ENCODE measurements at places on chromosomes 13 and 19.

GRCh38 chr19:10120538-10121189, 965 bp upstream of the EIF3G start:
- no peak for DNase-seq

DNA sequence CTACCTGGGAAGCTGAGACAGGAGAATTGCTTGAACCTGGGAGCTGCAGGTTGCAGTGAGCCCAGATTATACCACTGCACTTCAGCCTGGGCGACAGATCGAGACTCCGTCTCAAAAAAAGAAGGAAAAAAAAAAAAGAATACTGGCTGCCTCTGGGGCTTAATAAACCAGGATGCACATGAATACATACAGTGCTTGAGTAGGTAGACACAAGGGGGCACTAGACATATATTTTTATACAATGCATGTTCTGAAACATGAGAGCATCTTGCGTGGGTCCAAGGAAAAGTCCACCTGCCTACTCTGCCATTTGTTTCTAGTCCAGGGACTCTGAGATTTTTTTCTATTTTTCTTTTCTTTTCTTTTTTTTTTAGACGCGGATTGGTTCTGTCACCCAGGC, 31.2 kb downstream of the KEAP1 start:
- DNase-seq = no peak

DNA sequence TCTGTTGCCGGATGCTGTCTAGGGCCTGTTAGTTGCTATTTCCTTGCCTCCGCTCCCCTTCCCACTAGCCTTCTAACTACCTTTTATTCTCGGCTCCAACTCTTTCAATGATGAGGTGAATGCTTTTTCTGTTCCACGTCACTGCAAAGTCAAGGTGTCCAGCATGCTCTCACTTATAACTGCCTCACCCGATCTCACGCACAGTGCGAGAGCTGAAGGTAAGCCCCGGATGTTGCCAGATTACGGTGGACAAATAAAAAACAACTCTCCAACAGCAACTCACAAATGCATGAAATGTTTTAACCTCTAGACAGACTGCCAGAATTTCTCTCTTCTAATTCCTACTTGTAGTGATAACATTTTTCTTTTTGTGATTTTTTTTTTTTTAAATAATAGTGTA, 169.9 kb downstream of the STK24 start:
- no peak for DNase-seq

GRCh38 chr19:54297759-54298305, 15.1 kb downstream of the LILRA5 start:
- no peak for DNase-seq

DNA sequence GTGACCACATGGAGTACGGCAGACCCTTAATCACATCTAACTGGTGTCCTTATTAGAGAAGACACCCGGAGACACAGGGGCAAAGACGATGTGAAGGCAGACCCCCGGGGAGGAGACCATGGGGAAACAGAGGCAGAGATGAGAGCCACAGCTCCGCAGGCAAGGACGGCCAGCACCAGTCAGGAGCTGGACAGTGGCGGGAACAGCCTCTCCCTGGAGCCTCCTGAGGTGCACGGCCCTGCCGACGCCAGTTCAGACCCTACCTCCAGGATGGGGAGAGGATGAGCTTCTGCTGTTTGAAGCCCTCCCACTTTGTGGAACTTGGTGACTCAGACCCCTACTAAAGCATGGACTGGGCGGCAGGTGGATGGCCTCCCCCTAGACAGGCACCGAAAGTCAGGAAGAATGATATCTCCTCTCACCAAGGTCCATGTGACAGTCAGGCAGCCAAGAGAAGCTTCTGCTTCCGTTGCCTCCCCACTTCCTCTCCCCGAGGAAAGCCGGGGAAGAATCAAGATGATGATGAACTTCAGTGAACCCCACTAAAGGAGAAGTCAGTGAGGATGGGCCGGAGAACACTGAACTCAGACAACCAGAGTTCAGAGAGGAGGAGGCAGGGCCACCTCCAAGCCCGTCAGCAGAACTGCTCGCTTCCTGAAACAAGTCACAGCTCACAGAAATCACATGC, 25.4 kb downstream of the RAB20 start:
- no peak for DNase-seq

DNA sequence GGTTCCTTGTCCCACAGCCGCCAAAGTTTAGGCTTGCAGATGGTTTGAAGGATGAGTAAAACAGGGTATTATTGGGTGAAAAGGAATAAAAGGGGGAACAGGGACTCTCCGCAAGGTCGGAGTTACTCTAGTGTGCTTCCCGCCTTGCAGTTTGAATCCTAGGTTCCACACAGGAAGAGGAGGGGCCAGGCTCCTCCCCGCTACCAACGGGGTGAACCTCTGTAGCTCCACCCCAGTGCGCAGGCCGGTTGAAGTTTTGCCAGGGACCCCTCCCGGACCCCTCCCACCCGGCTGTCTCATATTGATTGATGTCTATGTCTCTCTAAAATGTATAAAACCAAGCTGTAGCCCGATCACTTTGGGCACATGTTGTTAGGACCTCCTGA, 11.6 kb upstream of the GTF2F2 start:
- DNase-seq = no peak

DNA sequence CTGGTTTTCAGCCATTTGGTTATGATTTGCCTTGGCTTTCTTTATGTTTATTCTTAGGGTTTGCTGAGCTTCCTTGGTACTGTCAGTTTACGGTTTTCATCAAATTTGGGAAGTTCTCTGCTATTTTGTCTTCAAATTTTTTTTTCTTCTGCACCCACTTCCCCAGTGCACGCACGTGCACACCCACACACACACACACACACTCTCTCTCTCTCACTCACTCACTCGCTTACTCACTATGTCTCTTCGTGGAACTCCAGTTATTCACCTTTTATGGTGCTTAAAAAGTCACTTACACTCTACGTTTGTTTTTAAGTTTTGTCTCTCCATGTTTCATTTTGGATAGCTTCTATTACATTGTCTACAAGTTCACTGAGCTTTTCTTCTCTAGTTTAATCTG, 7.1 kb downstream of the AKAP11 start:
- DNase-seq = no peak

DNA sequence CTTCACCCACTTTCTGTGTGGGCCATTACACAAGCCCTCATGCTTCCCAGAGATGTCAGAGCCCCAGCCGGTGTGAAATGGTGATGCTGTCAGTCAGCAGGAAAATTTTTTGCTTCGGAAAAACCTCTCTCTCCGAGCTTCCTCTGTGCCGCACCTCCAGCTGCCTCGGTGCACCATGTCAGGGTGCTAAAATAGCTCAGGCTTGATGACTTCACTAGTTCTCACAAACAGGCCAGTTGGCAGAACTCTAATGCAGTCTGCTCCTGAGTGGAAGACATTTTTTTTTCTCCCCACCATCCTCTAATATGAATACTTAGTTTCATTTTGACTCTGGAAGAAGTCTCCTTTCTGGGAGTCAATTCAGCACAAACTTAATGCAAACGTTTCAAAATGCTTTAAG, 71.3 kb downstream of the KLF12 start:
- DNase-seq = no peak

GRCh38 chr13:35531526-35531925, 55.0 kb upstream of the MAB21L1 start:
- no peak for DNase-seq

GRCh38 chr19:46173886-46174480, 25.9 kb downstream of the IGFL2 start:
- no peak for DNase-seq

DNA sequence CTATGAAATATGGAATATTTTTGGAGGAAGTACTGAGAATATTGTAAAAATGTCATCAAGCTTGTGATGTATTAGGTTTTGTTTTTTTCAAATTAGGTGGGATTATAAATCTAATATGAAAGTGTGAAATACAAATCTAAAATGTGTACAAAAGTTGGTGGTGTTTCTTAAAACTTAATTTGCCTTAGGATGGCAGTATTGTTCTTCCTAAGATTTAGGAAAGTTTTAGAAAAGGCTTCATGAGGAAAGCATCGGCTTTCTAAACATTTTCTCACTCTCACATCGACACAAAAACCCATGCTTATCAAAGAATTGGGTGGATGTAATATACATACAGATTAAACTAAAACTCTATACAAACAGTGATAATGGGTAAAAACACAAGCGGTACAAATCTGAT, 972.0 kb upstream of the PCDH20 start:
- DNase-seq = no peak

- DNase-seq = no peak
Observed at GRCh38 chr19:29872224-29872731, 60.5 kb downstream of the CCNE1 start.

DNA sequence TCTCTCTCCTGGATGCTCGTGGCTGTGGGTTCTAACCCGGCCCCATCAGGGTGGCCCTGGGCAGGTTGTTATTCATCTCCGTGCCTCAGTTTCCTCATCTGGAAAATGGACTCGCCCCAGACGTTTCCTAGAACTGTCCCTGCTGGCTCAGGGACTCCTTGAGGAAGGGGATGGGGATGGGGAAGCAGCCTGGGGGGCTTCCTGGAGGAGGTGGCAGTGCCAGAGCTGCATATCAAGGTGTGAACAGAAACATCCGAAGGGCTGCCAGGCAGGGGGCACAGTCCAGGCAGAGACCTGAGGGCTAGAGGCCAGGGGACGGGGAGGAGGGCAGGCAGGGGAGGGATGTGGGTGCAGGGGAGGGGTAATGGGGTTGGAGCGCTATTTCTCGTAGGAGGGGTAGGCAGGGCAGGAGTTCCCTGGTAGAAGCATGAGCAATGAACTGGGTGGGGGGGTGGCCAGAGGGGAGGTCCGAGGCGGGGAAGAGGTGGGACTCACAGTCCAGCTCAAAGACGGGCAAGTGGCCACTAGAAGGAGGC, 3.6 kb upstream of the ELANE start:
- no peak for DNase-seq

DNA sequence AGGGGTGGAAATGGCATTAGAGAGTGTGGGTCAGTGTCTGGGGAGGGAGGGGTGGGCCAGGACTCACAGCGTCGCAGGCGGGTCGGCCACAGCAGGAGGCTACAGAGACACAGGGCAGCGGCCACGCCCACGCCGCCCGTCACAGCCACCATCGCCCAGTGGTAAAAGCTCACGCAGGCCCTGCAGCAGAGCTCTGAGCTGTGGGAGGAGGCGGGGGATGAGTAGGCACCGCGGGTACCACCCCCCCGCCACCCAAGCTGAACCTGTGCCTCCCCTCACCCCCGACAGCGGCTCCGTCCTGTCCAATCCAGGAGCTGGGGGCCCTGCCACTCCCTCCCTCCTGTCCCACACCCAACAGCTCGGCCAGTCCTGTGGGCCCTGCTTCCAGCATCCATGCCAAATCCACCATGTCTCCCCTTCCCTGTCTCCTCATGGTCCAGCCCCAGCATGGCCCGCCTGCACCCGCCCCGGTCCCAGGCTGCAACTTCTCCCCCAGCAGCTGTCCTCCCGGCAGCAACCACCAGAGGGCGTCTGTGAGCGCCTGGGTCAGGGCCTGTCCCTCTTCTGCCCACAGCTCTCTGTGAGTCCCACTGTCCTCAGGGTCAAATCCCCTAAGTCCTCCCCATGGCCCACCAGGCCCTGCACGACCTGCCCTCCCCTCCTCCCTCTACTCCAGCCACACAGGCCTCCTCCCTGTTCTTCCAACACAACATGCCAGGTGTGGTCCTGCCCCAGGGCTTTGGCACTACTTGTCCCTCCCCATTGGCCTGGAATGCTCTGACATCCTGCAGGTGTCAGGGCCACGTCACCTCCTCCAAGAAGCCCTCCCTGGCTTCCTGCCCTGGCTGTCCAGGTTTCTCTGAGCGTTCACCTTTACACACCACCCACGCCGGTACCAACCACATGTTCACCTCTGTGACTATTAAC, 6.0 kb downstream of the TEKTIP1 start:
- DNase-seq = peak; percentile 76

DNA sequence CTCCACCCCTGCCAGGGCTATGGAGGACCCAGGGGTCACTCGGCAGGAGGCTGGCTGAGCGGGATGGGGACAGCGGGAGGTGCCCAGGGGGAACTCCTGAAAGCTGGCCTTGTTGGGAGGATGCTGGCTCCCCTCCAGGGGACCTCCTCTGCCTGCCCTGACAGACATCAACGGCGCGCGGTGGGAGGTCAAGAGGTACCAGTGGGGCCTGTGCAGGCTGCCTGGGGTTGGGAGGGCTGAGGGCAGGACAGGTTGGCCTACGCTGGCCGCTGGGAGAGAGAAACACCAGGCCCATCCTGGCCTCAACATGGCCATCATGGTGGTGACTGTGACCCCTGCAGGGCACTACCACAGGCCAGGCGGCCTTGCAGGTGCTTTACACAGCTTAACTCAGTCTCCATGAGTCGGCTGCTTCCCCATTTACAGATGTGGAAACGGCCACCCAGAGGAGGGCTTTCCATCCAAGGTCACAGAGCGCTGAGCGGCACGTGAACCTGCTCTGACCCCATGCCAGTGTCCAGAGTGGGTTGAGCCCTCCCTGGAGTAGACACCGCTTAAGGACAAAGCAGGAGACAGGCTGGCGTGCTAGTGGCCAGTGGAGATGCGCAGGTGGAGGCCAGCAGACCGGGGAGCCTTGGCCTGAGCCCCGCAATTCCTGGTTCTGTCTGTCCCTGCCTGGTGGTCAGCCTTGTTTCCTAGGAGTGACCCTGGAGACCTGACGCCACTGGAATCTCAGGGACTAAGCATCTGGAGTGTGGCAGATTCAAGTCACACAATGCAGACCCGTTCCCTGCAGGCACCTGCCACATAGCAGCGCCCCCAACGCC, 27.6 kb downstream of the CEBPG start:
- DNase-seq = no peak

GRCh38 chr19:5632657-5633056, 9.8 kb downstream of the SAFB start:
- DNase-seq = no peak

DNA sequence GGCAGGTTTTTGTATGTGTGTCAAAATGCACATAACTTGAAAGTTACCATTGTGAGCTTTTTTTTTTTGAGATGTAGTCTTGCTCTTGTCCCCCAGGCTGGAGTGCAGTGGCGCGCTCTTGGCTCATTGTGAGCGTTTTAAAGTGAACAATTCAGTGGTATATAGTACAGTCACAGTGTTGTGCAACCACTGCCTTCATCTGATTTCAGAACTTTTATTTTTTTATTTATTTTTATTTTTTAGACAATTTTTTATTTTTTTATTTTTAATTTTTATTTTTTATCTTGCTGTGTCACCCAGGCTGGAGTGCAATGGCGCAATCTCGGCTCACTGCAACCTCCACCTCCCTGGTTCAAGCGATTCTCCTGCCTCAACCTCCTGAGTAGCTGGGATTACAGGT, 15.0 kb downstream of the SLC25A42 start:
- DNase-seq = no peak

GRCh38 chr13:98974053-98974452, 3.8 kb downstream of the DOCK9 start:
- DNase-seq = no peak

GRCh38 chr13:107680115-107680514, 535.2 kb downstream of the LIG4 start:
- no peak for DNase-seq

GRCh38 chr13:100506154-100506553, 82.4 kb downstream of the GGACT start:
- peak; percentile 20 for DNase-seq

- no peak for DNase-seq
Observed at GRCh38 chr19:5120321-5120720, 151.4 kb downstream of the KDM4B start.
